ENCODE measurements at places on chromosomes 12 and 14.
A peak's percentile ranks its signal among the peaks of the same experiment; 100 is the strongest.

- no peak for DNase-seq
Measured at GRCh38 chr12:131950182-131950913, 606 bp downstream of the EP400 start.

DNA sequence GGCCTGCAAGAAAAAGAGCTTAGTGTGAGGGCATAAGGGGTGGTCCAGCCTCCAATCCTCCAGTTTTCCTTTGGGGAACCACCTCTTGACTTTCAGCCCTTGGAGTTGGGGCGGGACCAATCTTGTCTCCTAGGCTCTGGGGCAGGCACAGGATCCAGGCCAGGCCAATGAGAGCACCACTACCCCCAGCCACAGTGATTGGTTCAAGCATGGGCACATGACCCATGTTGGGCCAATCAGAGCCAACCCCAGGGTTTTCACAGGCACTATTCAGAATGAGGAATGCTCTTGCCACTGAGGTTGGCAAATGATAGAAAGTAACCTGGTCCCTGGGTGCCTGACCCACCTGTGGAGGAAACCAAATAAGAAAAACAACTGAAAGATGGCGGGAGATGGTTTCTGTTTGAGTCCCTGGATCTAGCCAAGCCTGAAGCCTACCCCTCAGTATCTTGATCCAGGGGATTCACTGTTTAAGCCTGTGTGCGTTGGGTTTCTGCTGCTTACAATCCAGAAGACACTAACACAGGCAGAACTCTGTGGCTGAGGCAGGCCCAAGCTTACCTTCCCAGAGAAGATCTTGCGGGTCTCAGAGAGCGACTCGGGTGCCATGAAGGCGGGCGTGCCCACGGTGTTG is 42.9 kb downstream of the P2RX4 start:
- DNase-seq = no peak

- no peak for DNase-seq
Measured at GRCh38 chr12:62468935-62469334, 2.3 kb downstream of the MON2 start.

- DNase-seq = no peak
Measured at GRCh38 chr12:74515849-74516248, 21.8 kb upstream of the ATXN7L3B start.

DNA sequence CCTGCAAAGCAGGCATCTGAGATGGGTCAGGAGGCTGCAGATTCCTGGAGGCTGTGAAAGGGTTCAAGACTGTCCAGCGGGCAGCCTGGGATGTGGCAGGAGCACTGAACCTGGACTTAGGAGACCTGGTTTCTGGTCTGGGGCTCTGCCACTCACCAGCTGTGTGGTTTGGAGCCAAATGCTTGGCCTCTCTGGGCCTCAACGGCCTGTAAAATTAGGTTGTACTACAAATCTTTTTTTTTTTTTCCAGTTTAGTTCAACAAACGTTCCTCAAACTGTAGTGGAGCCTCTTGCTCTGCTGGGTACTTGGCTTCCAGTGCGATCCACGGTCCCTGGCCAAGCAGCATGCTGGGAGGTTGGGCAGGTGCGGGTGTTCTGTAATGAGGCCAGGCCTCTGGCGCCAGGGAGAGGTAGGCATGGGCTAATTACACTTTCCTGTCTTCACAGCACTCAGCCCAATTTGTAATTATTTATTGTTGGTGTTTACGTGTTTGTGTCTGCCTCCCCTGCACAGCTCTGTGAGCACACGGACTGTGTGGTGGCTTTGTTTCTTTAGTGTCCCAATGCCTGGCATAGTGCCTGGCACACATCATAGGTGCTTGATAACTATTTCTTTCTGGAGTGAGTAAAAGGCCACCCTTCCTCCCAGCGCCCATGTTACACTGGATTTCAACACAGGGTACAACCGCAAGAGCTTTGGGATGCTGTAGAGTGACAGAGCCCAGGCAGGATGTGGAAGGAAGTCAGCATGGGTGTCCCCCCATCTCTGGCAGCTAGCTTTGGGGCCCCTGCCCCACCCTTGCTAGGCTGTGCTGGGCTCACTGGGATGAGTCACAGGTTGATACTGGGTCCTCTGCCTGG is 5.8 kb upstream of the KRT80 start:
- DNase-seq = no peak

DNA sequence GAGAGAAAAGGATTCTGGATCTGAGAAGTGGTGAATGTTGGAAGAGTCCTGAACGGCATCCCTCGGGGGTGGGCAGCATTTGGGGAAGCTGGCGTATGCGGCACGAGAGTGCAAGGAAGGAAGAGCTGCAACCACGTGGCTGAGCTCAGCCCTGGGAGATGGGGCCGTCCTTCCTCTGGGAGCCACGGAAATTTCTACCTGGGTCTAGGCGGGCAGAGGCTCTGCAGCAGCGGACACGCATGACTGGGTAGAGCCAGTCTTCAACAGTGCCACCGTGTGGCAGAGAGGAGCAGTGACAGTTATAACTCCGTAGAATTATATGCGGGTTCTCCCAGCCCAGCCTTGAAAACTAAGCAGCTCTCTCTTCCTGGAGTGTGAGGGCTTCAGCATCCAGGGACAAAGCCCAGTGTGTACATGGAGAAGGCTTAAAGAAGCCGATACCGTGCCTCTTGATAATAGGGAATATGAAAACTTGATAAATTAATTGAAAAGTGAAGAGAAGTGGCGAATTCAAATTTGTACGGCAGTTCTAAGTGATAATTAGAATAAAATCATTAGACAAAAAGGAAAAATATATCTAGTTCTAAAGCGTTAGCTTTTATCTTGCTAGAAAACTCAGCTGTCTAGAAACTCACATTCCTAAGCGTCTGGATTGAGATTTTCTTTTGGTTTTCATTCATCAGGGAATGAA is 82.9 kb upstream of the STXBP6 start:
- DNase-seq = peak; percentile 17

- DNase-seq = no peak
Measured at GRCh38 chr12:32478166-32478565, 78.8 kb downstream of the FGD4 start.

DNA sequence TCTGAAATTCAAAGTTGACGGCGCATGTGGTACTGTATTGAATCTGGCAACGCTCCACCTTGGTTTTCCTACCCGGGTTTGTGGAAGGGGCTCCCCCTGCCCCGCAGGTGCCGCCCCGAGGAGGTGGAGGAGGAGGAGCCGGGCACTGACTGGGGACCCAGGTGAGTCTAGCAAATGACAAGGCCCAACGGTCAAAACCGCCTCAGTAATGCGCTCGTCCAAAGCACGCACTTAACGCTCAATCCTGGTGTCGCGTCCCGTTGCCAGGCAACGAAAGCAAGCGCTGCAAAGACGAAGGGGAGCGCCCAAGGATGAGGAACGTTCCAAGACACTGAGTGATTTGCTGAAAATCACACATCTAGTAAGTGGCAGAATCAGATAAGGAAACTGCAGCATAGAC is 24.0 kb upstream of the CLEC4E start:
- DNase-seq = no peak

- no peak for DNase-seq
Measured at GRCh38 chr14:58805605-58806409, 168.0 kb downstream of the DACT1 start.

DNA sequence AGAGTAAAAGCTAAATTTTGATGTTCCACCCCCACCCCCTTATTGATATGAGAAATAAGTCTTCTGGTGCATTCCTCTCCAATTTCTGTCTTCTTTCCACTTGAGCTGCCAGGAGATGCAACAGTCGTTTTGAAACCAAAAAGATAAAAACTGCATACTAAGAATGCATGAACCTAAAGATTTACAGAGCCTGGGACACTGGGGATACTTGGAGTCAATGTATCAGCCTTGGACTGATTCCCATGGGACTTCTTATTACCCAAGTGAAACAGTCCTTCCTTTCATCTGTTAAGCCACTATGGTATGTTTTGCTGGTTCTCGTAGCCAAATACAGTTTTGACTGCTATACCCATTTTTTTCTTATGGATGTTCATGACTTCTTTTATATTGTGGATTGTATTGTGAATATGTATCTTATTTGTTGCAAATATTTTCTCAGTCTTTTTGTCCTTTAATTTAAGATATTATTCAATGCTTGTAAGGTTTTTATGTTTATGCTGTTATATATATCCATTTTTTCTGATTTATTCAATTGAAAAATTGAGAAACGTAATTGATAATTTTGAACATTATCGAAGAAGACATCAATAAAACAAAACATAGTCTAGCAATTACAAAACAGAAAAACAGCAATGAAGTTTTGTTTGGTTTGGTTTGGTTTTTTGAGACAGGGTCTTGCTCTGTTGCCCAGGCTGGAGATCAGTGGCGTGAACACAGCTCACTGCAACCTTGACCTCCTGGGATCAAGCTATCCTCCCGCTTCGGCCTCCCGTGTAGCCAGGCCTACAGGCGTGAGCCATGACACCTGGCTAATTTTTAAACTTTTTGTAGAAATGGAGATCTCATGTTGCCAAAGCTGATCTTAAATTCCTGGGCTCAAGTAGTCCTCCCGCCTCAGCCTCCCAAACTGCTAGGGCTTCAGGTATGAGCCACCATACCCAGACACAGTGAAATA is 85.4 kb upstream of the ETV6 start:
- DNase-seq = no peak

DNA sequence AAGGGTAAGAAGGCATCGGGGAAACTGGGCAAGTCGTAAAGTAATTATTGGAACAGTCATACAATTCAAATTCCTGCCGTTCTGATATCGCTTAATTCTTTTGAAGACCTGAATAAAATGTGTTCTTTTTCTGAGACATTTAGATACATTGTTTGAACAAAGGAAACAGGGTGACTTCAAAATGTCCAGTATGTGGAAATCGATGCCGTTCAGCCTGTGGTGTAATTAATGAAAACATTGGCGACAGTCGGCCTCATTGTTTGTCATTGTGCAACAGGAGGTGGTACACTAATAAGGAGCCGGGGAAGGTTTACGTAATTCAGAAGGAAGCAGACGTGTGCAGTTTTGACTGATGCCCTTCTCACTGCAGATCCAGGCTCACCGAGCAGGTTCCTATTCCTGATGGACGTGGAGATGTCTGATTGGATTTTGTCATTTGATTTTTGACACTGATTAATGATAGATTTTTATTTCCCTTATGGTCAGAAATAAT is 92.7 kb downstream of the BORCS5 start:
- DNase-seq = no peak

GRCh38 chr12:26632756-26633155 is 200.2 kb downstream of the ITPR2 start:
- DNase-seq = no peak

GRCh38 chr12:52496590-52497071 is 3.6 kb upstream of the KRT6A start:
- no peak for DNase-seq

DNA sequence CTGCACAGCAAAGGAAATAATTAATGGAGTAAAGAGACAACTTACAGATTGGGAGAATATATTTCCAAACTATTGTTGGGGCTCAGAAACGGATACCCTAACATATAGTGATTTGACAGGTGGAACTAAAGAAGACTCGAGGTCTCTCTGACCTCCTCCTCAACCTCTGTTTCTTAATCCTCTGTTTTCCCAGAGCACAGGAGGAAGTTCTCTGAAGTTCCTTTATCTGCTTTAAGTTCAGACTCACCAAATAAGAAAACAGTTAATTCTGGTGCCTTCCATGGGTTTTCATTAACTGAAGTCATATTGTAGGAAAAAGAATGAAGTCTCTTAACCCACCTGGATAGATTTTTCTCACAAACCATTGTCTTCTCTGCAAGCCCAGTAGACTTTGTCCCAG is 29.2 kb downstream of the CLEC2D start:
- DNase-seq = no peak

DNA sequence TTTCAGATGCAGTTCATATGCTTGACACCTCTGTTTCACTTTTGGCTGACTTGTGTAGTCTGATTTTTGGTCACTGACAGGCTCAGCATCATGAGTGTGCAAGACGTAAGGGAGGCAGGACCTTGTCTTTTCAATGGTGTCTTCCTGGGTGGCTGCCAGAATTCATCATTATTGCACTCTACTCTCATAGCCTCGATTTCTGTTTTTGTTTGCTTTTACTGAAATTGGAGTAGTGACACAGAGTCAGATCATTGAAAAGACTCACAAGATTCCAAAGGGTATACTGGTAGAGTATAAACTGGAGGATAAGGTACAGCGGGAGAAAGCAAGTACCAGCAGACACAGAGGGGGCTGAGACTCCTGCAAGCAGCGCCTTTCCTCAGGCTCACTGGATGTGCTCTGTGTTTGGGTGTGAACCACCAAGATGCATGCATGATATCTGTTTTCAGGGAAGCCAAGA is 126.3 kb upstream of the FGD4 start:
- no peak for DNase-seq

- DNase-seq = no peak
Measured at GRCh38 chr14:89957791-89958190, 2.1 kb downstream of the TDP1 start.

- peak; percentile 57 for DNase-seq
Measured at GRCh38 chr12:52059582-52060497, 8.6 kb downstream of the NR4A1 start.
